ENCODE measurements at places on chromosomes 3 and 15.

DNA sequence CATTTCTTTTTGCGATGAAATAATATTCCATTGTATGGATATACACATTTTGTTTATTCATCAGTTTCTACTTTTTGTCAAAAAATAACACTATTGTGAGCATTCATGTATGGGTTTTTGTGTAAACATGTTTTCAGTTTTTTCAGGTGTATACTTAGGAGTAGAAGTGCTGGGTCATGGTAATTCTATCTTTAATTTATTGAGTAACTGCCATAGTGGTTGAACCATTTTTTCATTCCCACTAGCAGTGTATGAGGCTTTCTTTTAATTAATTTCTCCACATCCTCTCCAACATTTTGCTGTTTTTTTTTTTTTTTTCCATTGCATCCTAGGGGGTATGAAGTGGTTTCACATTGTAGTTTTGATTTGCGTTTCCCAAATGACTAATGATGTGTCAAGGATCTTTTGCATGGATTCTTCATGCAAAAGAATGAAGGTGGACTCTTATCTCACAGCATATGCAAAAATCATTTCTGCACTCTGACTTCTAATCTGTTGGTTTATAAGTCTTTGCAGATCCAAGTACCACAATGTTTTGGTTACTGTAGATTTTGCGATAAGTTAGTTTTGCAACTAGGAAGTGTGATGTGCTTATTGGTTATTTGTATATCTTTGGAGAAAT, 12.6 kb downstream of the ATP2C1 start:
- no peak for DNase-seq

GRCh38 chr3:14583548-14584091, 43.5 kb upstream of the GRIP2 start:
- no peak for DNase-seq

DNA sequence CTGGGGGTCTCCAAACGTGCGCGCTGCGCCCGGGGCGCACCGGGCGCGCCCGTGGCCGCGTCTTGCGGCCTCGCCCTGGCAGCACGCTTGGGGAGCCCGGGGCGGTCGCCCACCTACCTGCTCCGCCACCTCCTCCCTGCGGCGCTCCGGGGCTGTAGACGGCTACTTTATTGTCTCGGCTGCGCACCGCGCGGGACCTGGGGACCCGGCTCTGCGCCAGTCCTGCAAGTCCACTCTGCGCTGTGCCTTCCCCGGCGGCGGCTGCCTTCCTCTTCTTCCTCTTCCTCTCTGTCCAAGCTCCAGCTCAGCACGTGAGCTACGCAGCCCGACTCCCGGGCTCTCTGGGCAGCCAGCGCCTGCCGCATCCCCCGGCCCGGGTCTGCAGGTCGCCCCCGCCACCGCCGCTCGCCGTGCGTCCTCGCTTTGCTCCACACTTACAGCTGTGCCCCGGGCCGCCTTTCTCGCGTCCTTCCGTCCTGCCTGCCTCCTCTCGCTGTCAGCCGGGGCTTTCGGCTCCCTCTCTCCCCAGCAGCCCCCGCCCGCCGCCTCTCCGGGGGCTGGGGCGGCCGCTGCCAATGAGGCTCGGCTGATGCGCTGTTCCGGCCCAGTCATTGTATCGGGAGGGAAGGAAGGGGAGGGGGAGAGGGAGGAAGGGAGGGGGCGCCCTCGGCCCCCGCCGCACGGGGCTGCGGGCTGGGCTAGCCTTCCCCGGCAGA, 156.4 kb upstream of the FRMD4B start:
- DNase-seq: peak; percentile 94

- DNase-seq: peak; percentile 59
Observed at GRCh38 chr15:90884719-90885431, 571 bp downstream of the FES start.

GRCh38 chr15:63473999-63474809, 30.2 kb upstream of the USP3 start:
- peak; percentile 88 for DNase-seq

GRCh38 chr3:49793486-49794085, 6.1 kb downstream of the CDHR4 start:
- DNase-seq: no peak

- no peak for DNase-seq
Observed at GRCh38 chr15:94036156-94036555, 195.2 kb upstream of the MCTP2 start.

- no peak for DNase-seq
Observed at GRCh38 chr15:63554337-63554927, 42.8 kb upstream of the FBXL22 start.

- DNase-seq: no peak
Observed at GRCh38 chr3:172100482-172100881, 61.1 kb downstream of the FNDC3B start.

DNA sequence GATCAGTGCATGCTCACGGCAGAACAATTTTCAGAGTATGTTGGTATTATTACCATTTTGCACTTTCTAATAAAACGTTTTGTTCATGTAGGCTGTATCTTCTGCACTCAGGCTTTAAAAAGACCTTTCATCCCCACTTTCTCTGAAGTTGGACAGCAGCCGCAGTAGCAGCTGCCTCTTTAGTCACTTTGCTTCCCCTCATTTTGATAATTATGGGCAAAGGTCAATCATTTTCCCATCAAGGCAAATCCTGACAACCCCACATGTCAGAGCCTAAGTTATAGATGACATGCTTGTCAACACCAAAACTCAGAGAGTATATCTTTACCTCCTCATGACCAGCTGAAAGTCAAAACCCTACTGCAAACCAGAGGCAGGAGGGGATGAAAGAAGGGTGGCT, 99.7 kb downstream of the ROBO2 start:
- no peak for DNase-seq

DNA sequence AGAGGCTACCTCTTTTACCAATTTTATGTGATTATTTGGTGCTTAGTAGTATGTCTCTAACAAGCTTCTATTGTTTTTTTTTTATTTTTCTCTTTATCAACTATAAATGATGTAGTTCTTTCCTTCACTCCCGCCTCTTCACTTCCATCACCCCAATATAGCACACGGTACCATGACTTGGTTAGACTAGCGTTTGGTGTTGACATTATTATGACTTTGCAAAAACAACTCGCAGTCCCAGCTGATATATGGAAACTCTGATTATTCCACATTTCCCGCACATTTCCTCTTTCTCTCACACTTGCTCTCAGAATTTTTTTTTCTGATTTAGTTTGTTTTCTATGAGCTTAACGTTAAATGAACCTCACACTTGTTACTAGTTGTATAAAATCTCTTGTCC, 162.2 kb downstream of the GREM1 start:
- DNase-seq: no peak

- peak; percentile 86 for DNase-seq
Observed at GRCh38 chr3:195914648-195915473, 6.5 kb upstream of the TNK2 start.

DNA sequence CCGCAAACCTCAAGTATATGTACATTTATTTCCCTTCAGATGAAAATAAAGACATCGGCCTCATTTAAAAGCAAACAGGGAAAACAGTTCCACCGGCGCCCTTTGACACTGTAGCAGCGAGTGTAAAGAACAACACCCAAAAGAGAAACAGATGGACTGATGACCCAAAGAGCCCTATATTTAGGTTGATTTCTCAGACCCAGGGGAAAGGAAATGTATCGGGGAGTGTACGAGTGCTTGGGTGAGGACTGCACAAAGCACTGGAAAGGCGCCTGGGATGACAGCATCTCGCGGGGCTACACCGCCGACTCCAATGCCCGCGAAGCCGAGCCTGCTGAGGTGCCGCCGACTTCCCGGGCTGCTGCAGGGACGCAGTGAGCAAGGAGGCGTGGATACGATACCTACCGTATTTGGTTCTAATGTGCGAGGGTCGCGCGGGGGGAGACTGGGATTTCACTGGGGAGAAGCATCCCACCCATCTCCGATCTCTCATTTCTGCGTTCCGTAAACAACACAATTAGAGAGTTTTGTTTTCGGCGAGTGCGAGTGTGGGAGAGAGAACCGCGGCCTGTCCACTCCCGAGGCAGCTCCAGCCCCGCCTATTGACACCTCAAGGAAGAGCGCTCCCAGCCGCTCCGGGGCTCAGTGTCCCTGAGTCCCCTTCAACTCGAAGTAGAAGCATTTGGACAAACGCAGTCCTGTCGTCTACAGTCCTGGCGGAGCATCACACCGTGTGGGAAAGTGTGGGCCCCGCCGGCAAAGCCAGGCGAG, 2.0 kb downstream of the MECOM start:
- DNase-seq: peak; percentile 86

GRCh38 chr3:127746400-127747057, 73.8 kb downstream of the ABTB1 start:
- no peak for DNase-seq

DNA sequence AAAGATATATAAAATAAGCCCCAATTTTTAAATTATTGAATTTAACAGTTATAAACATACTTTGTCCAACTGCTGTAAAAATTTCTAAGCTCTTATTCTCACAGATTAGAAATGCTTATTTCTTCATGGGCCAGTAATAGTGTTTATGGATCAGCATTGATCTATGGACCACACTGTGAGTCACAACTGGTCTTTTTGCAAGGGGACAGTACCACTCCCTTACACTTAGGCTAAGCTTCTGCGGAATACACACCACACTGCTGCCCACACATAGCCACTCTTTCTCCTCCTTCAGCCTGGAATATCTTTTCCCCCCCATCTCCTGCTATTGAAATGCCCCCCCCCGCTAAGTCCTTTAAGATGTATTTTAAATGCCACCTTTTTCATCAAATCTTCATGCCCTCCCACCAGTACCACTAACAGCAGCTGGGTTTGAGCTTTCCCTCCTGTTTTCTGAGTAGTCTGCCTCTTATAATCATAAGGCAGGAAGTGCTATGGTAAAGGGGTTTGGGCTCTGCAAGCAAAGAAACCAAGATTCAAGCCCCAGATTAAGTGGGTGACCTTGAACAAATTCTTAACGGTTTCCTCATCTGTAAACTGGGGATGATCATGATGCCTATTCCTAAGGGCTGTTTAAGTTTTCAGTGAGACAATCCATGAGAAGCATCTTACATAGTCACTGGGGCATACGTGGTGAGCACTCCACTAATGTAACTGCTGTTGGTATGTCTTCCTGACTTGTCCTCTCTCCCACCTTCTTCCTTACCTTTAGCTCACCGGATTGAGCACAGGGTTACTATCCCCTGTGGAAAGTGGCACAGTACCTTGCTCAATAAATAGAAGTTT, 69.2 kb downstream of the DCUN1D1 start:
- DNase-seq: no peak

Data from retina (tissue), 1 donor.